ENCODE measurements at places on chromosomes 7 and 10.

DNA sequence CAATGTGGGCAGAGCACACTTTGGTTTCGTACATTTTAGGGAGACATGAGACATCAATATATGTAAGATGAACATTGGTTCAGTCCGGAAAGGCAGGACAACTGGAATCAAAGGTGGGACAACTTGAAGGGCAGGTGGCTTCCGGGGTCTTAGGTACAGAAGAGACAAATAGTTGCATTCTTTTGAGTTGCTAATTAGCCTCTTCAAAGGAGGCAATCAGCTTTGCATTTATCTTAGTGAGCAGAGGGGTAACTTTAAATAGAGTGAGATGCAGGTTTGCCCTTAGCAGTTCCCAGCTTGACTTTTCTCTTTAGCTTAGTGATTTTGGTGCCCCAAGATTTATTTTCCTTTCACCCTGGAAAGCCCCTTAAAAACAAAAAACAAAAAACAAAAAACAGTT lies 21.3 kb downstream of the ZNF487 start:
- no peak for DNase-seq

DNA sequence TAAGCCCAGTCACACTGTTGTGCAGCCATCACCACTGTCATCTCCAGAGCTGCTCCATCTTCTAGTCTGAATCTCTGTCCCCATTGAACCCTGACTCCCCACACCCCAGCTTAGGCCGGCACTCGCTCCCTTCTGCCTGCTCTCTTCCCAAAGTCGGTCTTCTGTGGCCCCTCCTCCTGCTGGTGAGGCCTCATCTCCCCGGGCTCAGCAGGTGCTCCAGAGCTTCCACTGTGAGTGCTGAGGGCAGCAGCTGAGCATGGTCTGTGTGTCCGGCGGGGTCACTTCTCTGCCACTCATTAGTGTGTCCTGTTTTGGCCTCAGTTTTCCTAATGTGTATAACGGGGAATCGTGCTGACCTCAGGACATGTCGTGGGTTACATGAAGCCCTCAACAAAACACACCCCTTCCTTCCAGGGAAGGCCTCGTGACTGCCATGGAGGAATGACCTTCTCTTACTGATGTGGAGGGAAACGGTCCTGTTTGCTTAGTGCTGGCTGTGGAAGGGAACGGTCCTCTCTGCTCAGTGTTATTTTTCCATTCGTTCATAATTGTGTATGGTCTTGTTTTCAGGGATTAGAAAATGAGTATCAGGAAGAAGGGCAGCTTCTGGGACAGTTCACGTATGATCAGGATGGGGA lies 4.3 kb upstream of the GET4 start:
- DNase-seq, result no peak

- peak; percentile 95 for DNase-seq
Observed at GRCh38 chr7:144513334-144513733, 109.8 kb upstream of the NOBOX start.

- no peak for DNase-seq
Observed at GRCh38 chr10:64867501-64867962, 1346.3 kb downstream of the REEP3 start.

DNA sequence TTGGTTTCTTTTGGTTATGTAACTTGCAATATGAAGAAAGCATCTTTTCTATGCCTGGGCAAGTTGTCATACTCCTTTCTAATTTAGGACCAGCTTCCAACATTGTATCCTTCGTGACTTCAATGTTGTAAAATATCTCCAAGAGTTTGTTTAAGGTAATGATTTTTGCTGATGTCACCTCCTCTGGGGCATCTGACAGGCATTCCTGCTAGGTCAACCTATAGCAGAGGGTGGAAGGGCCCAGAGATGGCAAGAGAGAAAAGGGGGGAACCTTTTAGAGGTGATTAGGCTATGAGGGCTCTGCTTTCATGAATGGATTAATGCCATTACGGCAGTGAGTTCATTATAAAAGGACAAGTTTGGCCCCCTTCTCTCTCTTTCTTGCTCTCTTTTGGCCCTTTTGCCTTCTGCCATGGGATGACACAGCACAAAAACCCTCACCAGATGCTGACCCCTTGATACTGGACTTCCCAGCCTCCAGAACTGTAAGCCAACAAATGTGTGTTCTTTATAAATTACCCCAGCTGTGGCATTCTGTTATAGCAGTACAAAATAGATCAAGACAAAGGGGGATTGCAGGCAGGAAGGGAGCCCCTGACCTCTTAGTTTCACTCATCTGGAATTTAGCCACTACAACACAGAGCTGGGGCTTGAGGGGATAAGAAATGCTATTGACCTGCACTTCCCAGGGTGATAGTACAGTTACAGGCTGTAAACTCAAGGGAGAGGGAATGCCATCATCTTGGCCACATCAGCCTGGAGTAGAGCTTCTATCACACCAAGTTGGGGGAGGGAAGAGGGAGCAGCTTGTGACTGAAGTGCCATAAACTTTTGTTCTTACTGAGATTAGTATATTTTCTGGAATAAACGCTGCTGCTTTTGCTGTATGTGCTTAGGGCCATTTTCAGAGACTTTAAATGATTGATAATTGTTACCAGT lies 195.9 kb downstream of the CFTR start:
- DNase-seq, result no peak

DNA sequence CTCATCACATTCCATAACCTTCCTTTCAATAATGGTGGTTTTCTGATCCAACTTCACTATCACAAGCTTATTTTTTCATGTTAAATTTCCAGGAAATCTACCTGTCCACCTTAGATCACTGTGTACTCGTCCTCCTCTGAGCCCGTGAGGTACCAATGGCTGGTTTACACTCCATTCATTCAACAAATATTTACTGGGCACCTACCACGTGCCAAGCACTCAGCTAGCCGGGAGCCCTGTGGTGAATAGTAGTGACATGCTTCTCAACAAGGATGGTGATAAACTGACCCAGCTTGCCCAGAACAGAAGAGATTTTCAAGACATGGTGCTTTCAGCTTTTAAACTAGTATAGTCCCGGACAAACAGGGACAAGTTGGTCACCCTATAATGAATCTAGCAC lies 98.2 kb downstream of the FAM204A start:
- no peak for DNase-seq

DNA sequence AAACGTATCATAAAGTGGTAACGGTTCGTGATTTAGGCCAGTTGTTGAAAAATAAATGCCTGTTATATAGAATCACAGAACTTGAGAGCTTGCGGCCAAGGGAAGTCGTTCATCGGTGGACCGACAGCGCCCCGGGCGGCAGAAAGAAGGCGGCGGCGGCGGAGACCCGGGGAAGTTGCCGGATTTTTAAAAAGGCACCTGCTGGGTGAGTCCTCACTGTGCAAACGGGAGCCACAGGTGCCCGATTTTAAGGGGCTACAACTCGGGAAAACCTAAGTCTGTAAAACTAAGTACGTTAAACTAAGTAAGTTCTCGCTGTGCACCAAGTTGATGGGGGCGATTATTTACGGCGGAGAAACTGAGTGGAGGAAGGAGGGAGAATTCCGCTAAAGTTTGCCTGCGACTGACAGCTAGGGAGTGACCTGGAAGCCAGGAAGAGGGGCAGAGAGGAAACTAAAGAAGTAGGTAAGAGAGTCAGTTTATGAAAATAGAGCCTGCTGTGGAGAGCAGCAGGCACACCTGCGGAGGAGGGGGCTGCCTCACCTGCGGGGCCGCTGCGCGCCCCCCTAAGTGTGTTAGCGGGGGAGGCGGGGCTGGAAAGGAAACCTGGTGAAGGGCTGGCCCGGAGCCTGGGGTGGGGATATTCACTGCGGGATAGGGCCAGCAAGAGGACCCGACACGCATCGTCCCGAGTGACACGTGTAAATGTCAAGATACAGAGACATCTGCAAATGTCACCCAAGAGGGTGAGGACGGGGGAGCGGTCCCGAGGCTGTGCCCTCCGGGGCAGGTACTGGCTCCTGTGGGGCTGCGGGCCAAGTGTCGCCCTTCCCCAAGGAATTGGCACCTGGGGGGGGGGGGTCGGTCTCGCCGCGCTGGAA lies 996 bp downstream of the ADAM12 start:
- DNase-seq, result no peak

DNA sequence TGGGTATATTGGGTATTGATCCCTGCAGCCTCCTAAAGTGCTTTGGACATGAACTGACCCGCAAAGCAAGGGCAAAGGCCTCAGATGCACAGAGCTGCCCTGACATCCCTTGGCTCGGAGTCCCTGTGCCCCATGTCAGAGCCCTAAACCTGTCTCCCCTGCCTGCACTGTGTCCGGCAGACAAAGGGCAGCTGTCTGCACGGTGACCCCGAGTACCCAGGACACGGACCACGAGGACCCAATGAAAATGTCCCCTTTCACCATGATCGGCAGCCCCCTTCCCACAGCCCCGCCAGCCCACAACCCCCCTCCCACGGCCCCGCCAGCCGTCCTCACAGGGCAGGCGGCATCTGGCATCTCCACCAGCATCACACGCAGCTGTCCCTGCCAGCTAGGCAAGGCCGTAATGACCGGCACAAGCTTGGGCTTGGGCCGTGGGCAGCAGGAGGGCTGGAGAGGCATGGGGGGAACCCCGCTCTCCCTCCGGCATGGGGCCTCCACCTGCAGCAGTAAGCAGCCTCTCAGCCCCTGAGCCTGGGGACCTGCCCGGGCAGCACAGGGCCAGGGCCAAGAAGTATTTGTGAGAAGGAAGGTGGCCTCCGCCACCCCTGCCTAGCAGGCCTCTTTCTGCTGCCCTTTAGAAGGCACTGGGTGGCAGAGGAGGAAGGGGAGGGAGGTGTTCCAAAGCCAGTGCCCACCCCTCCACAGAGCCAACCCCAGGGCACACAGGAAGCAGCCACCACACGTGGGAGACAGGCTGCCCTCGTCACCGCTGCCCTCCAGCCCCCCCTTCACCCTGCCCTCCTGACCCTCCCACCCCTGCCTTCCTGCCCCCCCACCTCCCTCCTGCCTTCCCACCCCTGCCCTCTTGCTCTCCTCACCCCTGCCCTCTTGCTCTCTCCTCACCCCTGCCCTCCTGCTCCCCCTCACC lies 10.1 kb downstream of the NUDT1 start:
- no peak for DNase-seq

DNA sequence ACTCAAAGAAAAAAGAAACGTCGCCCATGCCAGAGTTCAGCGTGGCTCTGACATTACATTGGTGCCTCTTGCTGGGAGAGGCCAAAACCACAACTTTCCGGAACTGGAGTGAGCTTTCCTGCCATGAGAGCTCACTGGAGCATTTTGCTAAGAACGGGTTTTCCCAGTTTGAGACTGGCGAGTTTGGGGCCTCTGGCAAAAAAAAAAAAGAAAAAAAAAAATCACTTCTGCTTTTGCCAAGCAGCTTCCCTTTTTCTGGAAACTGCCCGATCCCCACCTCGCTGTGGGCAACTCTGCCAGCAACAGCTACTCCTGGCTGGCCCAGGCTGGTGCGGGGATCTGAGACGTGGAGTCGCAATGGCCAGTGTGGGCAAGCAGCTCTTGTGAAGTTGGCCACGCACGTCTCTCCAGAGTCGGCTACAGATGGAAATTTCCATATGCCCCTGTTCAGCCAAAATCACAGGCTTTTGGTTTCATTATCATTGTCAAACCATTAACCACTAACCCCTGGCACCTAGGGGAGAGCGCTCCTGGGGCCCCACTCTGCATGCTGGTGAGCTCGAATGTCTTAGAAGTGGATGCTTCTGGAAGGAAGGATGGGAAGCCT lies 25.7 kb downstream of the PRKAG2 start:
- no peak for DNase-seq

DNA sequence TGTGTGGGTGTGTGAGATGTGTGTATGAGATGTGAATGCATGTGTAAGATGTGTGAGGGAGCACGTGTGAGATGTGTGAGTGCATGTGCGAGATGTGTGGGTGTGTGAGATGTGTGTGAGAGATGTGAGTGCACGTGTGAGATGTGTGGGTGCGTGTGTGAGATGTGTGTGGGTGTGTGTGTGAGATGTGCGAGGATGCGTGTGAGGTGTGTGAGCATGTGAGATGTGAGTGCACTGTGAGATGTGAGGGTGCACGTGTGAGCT lies 31.0 kb downstream of the PPIF start:
- no peak for DNase-seq

- no peak for DNase-seq
Observed at GRCh38 chr10:65430979-65431378, 1494.9 kb upstream of the LRRTM3 start.

- peak; percentile 65 for DNase-seq
Observed at GRCh38 chr10:25811052-25811685, 122.9 kb upstream of the MYO3A start.

- DNase-seq, result no peak
Observed at GRCh38 chr7:151313857-151314256, 27.8 kb upstream of the NUB1 start.

GRCh38 chr7:104469166-104469820 lies 140.9 kb downstream of the LHFPL3 start:
- no peak for DNase-seq

DNA sequence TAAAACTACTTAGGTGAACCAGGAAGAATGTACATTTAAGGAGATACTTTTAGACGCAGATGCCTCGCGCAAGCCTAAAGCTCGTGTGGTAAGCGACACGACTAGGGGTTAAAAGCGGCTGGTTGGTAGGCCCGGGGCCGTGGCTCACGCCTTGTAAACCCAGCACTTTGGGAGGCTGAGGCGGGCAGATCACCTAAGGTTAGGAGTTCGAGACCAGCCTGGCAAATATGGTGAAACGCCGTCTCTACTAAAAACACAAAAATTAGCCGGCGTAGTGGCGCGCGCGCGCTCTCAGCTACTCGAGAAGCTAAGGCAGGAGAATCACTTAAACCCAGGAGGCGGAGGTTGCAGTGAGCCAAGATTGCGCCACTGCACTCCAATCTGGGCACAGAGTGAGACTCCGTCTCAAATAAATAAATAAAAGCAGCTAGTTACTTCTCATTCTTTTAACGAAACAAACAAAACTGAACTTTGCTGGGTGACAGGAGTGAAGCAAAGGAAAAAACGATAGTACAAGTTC lies 879 bp downstream of the NUDT5 start:
- DNase-seq, result no peak

GRCh38 chr7:6359734-6360133 lies 87.3 kb upstream of the CYTH3 start:
- no peak for DNase-seq

GRCh38 chr10:124364674-124365073 lies 54.0 kb downstream of the OAT start:
- no peak for DNase-seq

GRCh38 chr7:150945853-150946420 lies 32.2 kb downstream of the KCNH2 start:
- no peak for DNase-seq

DNA sequence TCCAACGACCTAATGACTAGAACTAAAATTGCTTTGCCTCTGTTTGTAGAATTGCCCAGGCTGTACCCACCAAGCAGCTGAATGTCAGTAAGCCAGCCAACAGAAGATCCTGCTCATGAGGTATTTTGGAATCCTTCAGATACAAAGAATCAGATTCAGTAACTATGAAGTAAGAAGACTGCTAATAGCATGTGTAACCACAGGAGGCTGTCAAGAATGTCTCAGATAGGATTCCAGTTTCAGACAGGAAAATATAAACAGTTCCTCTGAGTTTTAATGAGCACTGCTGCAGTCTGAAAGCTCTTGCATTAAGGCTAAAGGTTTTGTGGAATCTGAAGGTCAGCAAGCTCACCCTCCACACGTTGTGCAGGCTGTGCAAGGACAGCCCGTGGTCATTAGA lies 112.6 kb upstream of the ADAM12 start:
- no peak for DNase-seq

GRCh38 chr10:60618861-60619260 lies 159.4 kb upstream of the CDK1 start:
- no peak for DNase-seq

Measured in spinal cord (tissue), 10 donors.